ENCODE measurements at places on chromosomes 3 and 15. TPM values are rescaled to one million over a fixed set of nuclear protein-coding genes. Genes with fewer than 3 reads are reported as not detected.

DNA sequence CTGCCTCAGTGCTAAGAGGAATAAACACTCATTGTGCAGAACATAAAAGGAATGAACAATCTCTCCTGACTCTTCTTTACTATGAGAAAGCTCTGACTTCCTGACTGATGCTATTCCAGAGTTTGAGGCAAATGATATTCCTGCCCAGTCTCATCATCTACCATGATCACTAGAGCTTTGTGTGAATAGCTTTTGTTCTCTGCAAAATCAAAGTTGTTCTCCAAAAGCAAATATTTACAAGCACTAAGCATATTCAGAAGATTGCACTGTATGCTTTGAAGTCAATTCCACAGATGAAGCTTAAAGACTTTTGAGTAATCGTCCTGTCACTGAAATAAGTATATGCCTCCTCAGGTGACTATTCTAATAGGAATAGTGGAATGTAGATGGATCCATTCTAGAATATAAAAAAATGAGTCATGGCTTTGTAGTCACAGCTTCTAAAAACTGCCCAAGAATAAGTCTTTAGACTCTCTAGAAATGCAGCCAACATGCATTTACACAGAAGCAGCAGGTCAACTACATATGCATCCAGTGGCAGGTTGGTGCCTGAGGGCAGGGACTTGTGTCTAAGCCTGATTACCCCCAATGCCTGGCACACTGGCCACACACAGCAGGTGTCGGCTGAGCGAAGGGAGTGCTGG is 34.6 kb downstream of the TNFAIP8L3 start:
- no peak overlapping the region for H3K27ac ChIP-seq
- no peak overlapping the region for H3K4me3 ChIP-seq
- no peaks in the 10 kb centered on the region for H3K4me1 ChIP-seq
- peaks cover 6% of the 10 kb centered on the region for H3K36me3 ChIP-seq

- no peaks in the 10 kb centered on the region for H3K27me3 ChIP-seq
- H3K4me3 ChIP-seq, result no peak overlapping the region
- no peak overlapping the region for H3K27ac ChIP-seq
- DNase-seq, result no peak
Observed at GRCh38 chr3:27680517-27681246, 41.4 kb downstream of the EOMES start.

GRCh38 chr3:3189102-3189727 is 9.7 kb upstream of the CRBN start:
- H3K27me3 ChIP-seq, result no peaks in the 10 kb centered on the region
- H3K4me1 ChIP-seq, result no peaks in the 10 kb centered on the region
- H3K4me3 ChIP-seq, result no peak overlapping the region

- no peaks in the 10 kb centered on the region for H3K36me3 ChIP-seq
- DNase-seq, result peak; percentile 91
- no peaks in the 10 kb centered on the region for H3K27me3 ChIP-seq
Observed at GRCh38 chr3:120177151-120177550, 82.9 kb upstream of the GSK3B start.

- DNase-seq, result no peak
- H3K36me3 ChIP-seq, result no peaks in the 10 kb centered on the region
- H3K27me3 ChIP-seq, result no peaks in the 10 kb centered on the region
- H3K27ac ChIP-seq, result no peak overlapping the region
- H3K4me3 ChIP-seq, result no peak overlapping the region
Observed at GRCh38 chr3:133408366-133408765, 8.5 kb downstream of the BFSP2 start.

DNA sequence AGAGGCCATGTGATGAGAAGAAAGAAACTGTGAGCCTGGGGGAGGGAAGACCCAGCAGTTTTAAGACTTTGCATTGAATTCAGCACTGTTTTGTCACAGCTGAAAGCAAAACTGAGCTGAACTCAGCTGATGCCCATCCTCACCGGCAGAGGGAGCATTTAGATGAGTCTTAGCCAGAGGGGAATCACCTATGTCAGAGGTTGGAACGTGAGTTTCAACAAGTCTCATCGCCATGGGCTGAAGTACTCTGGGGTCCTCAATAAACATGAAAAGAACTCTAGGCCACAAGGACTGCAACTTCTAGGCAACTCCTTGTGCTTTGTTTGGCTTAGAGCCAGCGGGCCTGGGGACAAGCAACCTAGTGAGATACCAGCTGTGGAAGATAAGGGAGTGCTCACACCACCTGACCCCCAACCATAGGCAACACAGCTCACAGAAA is 324.5 kb downstream of the TBL1XR1 start:
- H3K4me1 ChIP-seq, result no peaks in the 10 kb centered on the region
- H3K27me3 ChIP-seq, result no peaks in the 10 kb centered on the region
- H3K36me3 ChIP-seq, result no peaks in the 10 kb centered on the region
- no peak overlapping the region for H3K27ac ChIP-seq

DNA sequence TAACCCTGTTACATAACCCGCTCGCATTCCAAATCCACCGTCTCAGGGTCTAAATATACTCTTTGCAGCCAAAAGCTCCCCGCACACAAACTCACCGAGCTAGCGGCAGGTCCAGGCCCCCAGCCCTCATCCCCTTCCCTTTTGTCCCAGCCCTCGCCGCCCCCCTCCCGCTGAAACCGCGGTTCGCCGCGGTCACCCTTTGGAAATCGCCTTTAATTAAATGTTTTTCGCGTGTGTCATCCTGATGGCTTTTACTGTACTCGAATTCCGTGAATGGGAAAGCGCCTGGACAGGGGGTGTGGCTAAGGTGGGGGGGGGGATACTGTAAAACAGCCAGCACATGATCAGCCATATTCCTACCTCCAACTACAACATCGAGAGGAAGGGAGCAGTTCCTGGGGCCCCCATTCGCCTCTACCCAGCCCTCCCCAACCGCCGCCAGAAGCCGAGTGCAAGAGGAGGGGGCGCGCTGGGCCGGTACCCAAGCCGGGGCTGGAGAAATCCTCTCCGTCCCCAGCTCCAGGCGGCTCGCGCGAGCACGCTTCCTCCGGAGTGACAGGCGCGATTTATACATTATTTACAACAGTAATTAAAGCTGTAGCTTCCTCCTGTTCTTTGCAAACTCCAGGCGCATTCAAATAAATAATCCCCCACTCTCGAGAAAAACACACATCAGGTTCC is 1.7 kb downstream of the RORA start:
- no peaks in the 10 kb centered on the region for H3K27me3 ChIP-seq
- peak overlapping the region; percentile 76 for H3K4me3 ChIP-seq
- no peak for DNase-seq
- peaks cover 39% of the 10 kb centered on the region for H3K4me1 ChIP-seq
- H3K36me3 ChIP-seq, result no peaks in the 10 kb centered on the region

DNA sequence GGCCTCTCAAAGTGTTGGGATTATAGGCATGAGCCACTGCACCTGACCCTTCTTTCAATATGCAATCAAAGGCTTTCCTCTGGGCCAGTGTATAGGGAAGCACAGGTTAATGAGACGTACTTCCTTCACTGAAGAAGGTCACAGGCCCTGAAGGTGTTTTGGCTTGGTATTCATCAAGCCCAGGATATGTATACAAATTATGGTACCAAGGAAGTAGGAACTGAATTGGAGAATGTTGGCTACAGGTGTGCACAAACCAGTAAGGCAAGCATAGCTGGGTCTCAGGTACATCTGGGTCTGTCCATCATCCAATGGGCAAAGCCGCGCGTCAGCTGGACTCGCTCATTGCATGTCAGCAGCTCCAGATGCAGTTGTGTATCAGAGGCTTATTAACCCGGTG is 237.9 kb downstream of the ADAMTS17 start:
- H3K27ac ChIP-seq, result no peak overlapping the region
- H3K4me1 ChIP-seq, result no peaks in the 10 kb centered on the region
- no peaks in the 10 kb centered on the region for H3K36me3 ChIP-seq
- H3K4me3 ChIP-seq, result no peak overlapping the region
- no peaks in the 10 kb centered on the region for H3K27me3 ChIP-seq

- H3K36me3 ChIP-seq, result peaks cover 11% of the 10 kb centered on the region
- no peaks in the 10 kb centered on the region for H3K4me1 ChIP-seq
- H3K4me3 ChIP-seq, result no peak overlapping the region
- DNase-seq, result no peak
- H3K27ac ChIP-seq, result no peak overlapping the region
- no peaks in the 10 kb centered on the region for H3K27me3 ChIP-seq
Observed at GRCh38 chr15:61946778-61947177, 113.5 kb downstream of the VPS13C start.

- H3K27ac ChIP-seq, result no peak overlapping the region
- H3K4me1 ChIP-seq, result peaks cover 79% of the 10 kb centered on the region
- no peaks in the 10 kb centered on the region for H3K36me3 ChIP-seq
- DNase-seq, result no peak
- H3K27me3 ChIP-seq, result no peaks in the 10 kb centered on the region
Observed at GRCh38 chr15:60583946-60584345, 105.0 kb upstream of the ICE2 start.

GRCh38 chr3:134311265-134311664 is 60.6 kb upstream of the RYK start:
- H3K36me3 ChIP-seq, result no peaks in the 10 kb centered on the region
- H3K27me3 ChIP-seq, result no peaks in the 10 kb centered on the region
- H3K4me3 ChIP-seq, result no peak overlapping the region
- peak overlapping the region; percentile 91 for H3K27ac ChIP-seq

- H3K27me3 ChIP-seq, result no peaks in the 10 kb centered on the region
- H3K36me3 ChIP-seq, result no peaks in the 10 kb centered on the region
- no peak overlapping the region for H3K4me3 ChIP-seq
- no peaks in the 10 kb centered on the region for H3K4me1 ChIP-seq
- DNase-seq, result peak; percentile 34
Observed at GRCh38 chr3:159432682-159433340, 555.8 kb upstream of the IL12A start.

DNA sequence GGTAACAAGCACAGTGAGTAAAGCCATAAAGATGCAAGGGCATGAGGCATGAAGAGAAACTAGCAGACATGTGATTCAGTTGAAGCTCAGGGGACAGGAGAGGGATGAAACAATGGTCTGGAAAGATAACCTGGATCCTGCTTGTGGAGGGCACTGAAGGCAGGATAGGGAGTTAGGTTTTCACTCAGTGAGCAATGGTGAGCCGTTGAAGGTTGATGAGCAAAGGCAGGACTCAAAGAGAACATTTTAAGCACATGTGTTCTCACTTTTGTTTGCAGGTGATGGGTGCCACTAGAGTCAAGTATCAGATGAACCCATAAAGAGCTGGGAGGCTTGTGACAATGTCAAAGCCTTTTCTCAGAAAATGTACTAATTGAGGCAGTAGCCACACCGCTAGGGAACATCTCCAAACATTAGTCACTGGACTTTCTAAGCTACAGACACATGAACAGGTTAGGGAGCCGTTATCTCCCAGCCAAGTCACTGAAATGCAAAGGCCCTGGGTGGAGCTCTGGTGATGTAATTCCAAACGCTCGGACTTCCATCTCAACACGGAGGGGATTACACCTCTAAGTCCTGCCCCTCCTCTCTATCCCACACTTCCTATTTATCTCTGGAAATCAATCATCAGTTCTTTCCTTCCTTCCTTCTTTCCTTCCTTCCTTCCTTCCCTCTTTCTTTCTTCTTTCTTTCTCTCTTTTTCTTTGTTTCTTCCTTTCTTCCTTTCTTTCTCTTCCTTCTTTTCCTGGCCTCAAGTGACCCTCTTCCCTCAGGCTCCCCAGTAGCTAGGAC is 22.7 kb downstream of the KLHL6 start:
- no peak overlapping the region for H3K27ac ChIP-seq
- H3K4me1 ChIP-seq, result peaks cover 3% of the 10 kb centered on the region
- H3K27me3 ChIP-seq, result peaks cover 4% of the 10 kb centered on the region
- DNase-seq, result no peak
- H3K36me3 ChIP-seq, result no peaks in the 10 kb centered on the region

GRCh38 chr15:98226578-98226977 is 266.1 kb downstream of the ARRDC4 start:
- H3K36me3 ChIP-seq, result no peaks in the 10 kb centered on the region
- H3K4me1 ChIP-seq, result no peaks in the 10 kb centered on the region
- H3K27me3 ChIP-seq, result no peaks in the 10 kb centered on the region
- DNase-seq, result no peak
- no peak overlapping the region for H3K27ac ChIP-seq

DNA sequence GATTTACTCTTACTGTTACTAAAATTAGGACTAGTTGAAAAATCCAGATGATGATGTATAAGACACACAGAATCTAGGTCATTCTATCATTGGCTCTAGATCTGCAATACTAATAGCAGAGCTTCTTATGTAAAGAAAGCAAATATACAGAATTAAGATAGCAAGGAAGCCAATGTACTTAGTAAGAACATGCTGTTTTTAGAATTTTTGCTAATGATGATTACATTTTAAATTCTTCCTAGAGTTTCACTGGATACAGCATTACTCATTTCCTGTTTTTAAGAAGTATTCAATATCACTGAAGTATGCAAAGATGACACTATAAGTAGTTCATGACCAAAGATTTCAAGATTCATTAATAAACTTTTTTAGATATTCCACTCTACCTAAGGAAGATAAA is 60.7 kb downstream of the CFAP20DC start:
- no peak overlapping the region for H3K4me3 ChIP-seq
- DNase-seq, result no peak
- no peaks in the 10 kb centered on the region for H3K27me3 ChIP-seq
- H3K4me1 ChIP-seq, result no peaks in the 10 kb centered on the region

GRCh38 chr3:32146746-32147211 is 40.4 kb downstream of the GPD1L start:
- H3K27ac ChIP-seq, result no peak overlapping the region
- no peak overlapping the region for H3K4me3 ChIP-seq
- H3K27me3 ChIP-seq, result no peaks in the 10 kb centered on the region
- H3K4me1 ChIP-seq, result peaks cover 4% of the 10 kb centered on the region

GRCh38 chr3:152672320-152672649 is 162.6 kb upstream of the P2RY1 start:
- H3K4me3 ChIP-seq, result no peak overlapping the region
- no peak overlapping the region for H3K27ac ChIP-seq
- no peaks in the 10 kb centered on the region for H3K27me3 ChIP-seq
- no peaks in the 10 kb centered on the region for H3K36me3 ChIP-seq

DNA sequence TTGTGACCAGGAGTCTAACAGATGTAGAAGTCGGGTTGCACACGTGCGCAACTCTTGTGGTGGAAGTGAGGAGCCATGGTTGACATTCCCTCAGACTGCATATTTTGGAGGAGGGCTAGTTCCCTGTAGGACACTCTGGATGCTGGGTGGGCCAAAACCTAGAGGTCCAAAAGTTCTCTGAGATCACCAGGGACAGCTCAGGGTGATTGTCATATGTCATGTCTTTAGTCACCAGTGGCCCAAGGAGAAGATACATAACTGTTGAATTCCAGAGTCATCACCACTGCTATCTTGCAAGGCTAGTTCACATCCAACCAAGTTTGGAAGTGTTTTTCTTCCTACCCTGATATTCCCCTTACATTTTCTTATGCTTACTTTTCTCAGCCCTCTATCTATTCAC is 95.2 kb upstream of the C3orf80 start:
- no peaks in the 10 kb centered on the region for H3K27me3 ChIP-seq
- peaks cover 3% of the 10 kb centered on the region for H3K4me1 ChIP-seq
- H3K36me3 ChIP-seq, result no peaks in the 10 kb centered on the region
- no peak overlapping the region for H3K27ac ChIP-seq
- no peak overlapping the region for H3K4me3 ChIP-seq
- DNase-seq, result no peak

- H3K27ac ChIP-seq, result no peak overlapping the region
- no peak for DNase-seq
- no peaks in the 10 kb centered on the region for H3K4me1 ChIP-seq
- no peaks in the 10 kb centered on the region for H3K27me3 ChIP-seq
- no peak overlapping the region for H3K4me3 ChIP-seq
Observed at GRCh38 chr3:185737020-185737419, 87.8 kb downstream of the IGF2BP2 start.

GRCh38 chr3:188867691-188868265 is 304.0 kb upstream of the TPRG1 start:
- no peak overlapping the region for H3K27ac ChIP-seq
- no peak for DNase-seq
- H3K27me3 ChIP-seq, result no peaks in the 10 kb centered on the region

Gene SACM1L
- total RNA-seq, result 36.4 TPM

Gene ASB14
- not detected for total RNA-seq

Gene HYAL1
- total RNA-seq, result 8.9 TPM

Gene ARF4
- 75.1 TPM for total RNA-seq

Gene GXYLT2
- 5.0 TPM for total RNA-seq

Gene PLA2G4F
- not detected for total RNA-seq

Gene STRIT1
- total RNA-seq, result not detected

Gene SLC9C1
- total RNA-seq, result not detected

Measured in esophagus muscularis mucosa (tissue), 4 donors.